Foreskin fibroblast (primary cell): ENCODE measurements at places on chromosomes 6 and 20.

GRCh38 chr20:47783828-47784598, 1.3 kb downstream of the SULF2 start:
- no peak for DNase-seq

DNA sequence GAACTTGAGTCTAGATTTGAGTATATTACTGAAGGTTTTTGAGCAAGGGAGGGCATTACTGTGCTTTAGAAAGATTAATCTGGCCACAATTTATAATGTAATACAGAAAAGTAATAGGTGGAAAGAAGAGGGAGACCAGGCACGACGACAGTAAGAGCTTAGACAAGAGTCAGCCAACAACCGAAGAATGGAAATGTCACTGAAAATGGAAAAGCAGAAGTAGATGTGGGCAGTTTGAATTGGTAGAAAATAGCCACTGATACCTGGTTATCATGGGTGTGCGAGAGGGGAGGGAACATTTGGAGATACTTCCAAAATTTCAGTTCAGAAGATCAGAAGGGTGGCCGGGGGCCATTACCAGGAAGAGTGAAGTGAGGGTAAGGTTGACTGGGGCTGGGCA, 339.1 kb downstream of the UTRN start:
- DNase-seq: no peak

GRCh38 chr6:129565811-129566210, 144.2 kb downstream of the ARHGAP18 start:
- DNase-seq: no peak

- DNase-seq: no peak
Measured at GRCh38 chr6:43339168-43339567, 30.3 kb downstream of the ZNF318 start.

DNA sequence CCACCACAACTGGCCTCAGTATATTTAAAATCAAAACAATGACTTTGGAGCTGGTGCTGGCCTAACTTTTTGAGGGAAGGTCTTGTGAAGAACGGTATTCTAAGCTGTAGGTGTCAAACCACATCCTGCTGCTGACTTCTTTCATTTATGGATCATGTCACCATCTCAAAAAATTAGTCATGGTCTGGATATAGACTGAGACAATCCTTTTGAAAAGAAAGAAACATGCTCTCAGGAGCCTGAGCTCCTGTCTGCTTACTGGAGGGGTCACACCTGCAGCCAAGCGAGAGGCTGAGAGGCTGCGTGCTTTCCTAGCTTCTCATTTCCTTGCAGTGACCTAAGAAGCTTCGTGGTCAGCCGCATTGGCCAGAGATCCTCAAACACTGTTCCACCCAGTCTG, 55.2 kb downstream of the TIAM2 start:
- DNase-seq: no peak

- DNase-seq: no peak
Measured at GRCh38 chr6:96520171-96521115, 1.2 kb upstream of the UFL1 start.

DNA sequence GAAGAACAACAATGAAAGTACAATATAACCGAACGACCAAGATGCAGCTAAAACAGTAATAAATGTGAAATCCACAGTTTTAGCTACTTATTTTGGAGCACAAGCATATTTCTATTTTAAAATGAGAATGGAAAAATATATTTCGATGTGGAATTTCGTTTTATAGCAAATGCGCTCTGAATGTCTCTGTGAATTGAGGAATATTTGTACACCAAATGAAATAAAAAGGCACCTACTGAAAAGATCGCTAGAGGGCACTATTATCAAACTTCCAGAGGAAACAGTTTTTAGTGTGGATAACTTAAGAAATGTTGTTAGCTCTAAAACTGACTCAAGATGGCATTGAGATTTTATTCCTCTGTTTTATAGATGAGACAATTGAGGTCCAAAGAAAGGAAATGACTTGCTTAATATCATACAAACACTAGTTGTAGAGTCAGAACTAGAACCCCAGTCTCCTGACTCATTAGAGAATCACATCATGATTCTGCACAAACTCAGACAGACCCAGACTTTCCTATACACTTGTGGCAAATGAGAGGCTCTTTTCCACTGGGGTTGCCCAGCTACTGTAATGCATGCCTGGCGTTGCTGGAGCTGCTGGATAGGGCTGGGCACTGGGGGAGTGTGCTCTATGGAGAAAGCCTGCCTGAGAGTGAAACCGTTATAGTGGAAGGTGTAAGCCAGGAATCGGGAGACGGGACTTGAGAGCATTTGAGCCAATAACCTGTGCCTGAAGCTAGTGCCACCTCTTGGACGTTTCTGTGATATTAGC, 51.9 kb downstream of the GCLC start:
- DNase-seq: peak; percentile 68

GRCh38 chr20:32672982-32673851, 524 bp downstream of the C20orf203 start:
- DNase-seq: no peak

- DNase-seq: no peak
Measured at GRCh38 chr20:37921341-37921929, 18.5 kb downstream of the VSTM2L start.

GRCh38 chr20:58822149-58822548, 28.6 kb downstream of the GNAS-AS1 start:
- DNase-seq: no peak

GRCh38 chr20:46279103-46279502, 29.2 kb downstream of the CDH22 start:
- no peak for DNase-seq

DNA sequence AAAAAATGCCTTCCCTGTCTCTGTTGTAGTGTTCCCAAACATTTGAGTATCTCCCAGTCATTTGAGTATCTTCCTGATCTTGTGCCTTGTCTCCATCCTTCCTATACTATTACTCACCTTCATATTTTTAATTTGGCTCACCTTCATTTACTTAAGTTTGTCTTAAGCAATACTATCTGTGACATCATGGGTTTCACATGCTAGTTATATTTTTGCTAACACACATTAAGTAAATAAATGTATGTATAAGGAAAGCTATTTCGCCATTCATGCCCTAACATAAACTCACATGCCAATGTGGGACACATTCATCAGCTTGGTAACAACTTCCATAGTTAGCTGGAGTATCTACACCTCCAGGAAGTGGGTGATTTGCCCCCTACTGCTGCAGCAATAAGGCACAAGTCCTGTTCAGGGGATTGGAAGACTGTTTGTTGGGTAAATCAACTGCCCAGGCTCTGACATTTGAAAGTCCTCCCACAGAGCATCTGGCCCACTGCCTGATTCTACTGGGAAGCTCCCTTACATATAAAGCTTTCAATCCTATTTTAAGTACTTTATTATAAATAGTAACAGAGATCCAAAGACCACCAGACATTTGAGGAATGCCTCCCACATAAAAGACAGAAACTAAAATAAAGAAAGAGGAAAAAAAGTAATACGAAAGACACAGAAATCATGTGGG, 132.3 kb downstream of the ISM1 start:
- DNase-seq: no peak

DNA sequence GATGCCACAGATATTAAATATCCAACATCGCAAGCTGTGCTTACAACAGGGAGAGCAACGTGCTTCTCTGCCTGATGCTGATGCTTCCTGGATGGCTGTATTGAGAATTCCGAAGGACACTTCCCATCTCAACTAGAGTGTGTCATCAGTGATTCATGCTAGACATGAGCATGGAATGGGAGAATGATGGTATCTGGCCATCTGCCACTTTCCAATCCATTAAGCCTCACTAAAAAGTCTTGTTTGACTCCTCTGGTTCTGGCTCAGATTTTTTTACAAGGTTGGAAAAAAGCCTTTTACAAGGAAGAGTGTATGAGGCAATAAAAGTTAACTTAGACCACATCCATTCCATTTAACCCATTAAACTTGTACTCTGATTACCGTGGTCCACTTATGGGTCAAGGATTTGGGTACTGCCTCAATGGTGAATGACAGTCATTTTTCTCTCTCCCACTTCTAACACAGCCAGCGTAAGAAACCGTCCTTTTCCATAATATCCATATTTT, 265.3 kb downstream of the UST start:
- DNase-seq: peak; percentile 98

DNA sequence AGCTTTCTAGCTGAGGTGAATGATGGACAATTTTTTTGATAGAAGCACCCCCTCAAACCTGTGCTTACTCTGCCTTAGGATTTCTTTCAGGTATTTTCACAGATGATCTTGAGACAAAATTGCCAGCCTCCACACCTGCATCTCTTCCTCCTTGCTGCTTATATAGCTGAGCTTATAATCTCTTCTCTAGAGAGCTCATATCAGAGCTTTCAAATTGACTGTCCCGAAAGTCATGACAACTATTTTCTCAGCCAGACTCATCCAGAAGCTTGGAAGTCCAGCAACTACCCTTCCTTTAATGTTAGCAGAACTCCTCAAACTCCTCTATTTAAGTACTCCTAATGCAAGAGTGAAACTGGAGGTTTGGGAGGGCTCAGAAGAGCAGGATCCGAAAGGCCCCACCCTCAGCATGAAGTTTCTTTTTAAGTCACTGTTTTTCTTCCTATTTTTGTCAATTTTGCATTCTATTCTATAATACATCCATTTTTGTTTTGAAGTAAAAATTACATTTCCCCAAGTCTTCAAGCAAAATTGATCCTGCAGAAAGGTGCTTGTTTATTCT, 12.7 kb downstream of the CGA start:
- no peak for DNase-seq

DNA sequence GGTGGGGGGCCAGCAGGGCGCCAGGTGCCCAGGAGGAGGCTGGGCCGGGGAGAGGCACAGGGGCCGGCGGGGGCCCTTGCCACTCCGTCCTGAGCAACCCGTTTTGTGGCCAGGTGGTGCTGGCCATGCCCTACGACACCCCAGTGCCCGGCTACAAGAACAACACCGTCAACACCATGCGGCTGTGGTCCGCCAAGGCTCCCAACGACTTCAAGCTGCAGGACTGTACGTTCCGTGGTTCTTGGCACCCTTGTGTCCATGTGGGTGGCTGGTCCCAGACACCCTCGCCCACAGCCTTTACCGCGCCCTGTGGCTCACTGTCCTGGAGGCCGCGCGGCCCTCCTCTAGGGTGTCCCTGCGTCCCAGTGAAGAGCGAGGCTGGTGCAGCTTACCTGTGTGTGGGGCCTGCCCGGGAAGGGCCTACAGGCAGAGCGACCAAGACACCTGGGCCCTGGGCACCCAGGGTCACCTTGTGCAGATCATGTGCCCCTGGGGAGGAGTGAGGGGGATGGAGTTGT, 28.7 kb downstream of the PYGB start:
- no peak for DNase-seq

GRCh38 chr6:33076406-33076934, 680 bp downstream of the HLA-DPB1 start:
- no peak for DNase-seq

DNA sequence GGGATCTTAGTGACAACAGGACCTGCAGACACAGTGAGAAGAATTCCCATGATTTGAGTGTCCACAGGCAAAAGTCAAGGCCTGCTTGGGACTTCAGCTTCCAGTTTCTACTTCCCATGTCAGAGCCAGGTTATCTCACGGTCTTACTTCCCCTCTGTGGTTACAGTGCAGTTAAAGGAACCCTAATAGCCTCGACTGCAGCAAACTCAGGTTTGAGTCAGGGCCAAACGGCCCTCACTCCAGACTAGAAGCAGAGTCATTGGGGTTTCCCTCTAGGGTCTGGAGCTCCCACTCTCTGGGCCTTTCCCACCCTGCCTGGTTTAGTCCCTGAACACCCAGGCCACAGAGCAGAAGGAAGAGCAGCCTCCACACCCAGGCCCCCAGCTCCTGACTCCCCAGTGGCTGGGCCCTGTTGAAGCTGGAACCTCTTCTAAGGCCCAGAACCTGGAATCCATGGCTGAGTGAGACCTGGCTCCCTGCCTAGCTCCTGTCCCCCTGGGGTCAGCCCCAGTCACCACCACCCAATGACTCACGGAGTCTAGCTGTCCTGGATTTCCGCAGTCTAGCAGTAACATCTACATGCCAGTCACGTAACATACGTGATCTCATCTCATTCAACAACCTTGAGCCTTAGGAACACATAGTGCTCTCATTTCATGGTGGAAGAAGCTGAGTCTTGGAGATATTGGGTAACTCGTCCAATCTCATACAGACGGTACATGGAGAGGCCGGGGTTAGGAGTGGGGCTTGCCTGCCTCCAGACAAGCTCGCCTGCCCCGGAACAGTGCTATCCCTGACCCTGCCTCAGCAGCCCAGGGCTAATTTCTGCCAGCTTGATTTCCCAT, 9.2 kb upstream of the GHRH start:
- DNase-seq: peak; percentile 9
